ENCODE measurements at places on chromosomes 7 and 10. TPM values are rescaled to one million over a fixed set of nuclear protein-coding genes. Genes with fewer than 3 reads are reported as not detected.

- no peak for DNase-seq
These were observed 4.6 kb downstream of the MGAM start for GRCh38 chr7:142000244-142000643.

- DNase-seq: no peak
These were observed 118.1 kb downstream of the GLRX3 start for GRCh38 chr10:130254243-130254642.

The CFAP46 gene
- 0.22 TPM for total RNA-seq

DNA sequence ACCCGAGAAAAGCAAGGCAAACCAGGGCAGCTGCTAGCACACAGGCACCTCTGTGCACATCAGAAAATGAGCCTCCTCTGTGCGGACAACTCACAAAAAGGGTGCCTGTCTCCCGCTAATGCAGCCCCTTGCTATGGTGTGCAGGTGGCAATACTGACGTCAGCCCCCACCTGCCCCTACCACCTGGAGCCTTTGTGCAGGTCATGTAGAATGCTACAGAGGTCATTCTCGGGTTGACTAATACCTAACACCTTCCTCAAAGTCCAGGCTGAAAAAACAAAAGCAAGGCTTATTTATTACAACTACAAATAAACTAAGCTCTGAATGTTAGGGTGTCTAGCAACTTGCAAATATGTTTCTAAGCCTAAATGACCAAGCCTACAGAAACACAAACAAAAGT is 13.9 kb downstream of the PIP4K2A start:
- no peak for DNase-seq

- DNase-seq: no peak
These were observed 565.2 kb downstream of the TCERG1L start for GRCh38 chr10:130746311-130746710.

GRCh38 chr10:58590924-58591323 is 78.3 kb downstream of the BICC1 start:
- DNase-seq: no peak

Measured in activated T-cell treated with anti-CD3 and anti-CD28 coated beads, Interleukin-2, amount 50 U/mL, for 4 hours (primary cell).